Fibroblast of upper back skin (primary cell): ENCODE measurements at places on chromosomes 2 and 18.

- DNase-seq: no peak
Measured at GRCh38 chr2:85578243-85579180, 1.1 kb downstream of the VAMP8 start.

DNA sequence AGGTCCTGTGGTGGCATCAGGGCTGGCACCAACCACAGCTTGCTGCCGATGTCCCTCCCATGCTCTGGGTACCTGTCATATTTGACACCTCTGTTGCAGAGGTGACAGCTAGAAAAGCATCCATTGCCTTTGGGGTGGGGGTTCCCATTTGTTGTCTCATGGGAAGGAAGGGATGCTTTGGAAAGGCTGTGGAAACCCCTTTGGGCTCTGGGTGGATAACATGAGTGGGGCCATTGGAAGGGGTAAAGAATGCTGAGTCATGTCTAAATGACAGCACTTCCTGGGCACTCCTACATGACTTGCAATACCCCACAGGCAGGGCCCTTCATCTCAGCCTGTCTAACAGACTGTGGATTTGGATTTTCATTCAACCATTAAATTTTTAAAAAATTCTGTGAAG lies 27.8 kb downstream of the CTIF start:
- no peak for DNase-seq

- DNase-seq: no peak
Measured at GRCh38 chr2:207155516-207156444, 10.0 kb downstream of the KLF7 start.

GRCh38 chr2:25957743-25958142 lies 24.6 kb downstream of the KIF3C start:
- no peak for DNase-seq

DNA sequence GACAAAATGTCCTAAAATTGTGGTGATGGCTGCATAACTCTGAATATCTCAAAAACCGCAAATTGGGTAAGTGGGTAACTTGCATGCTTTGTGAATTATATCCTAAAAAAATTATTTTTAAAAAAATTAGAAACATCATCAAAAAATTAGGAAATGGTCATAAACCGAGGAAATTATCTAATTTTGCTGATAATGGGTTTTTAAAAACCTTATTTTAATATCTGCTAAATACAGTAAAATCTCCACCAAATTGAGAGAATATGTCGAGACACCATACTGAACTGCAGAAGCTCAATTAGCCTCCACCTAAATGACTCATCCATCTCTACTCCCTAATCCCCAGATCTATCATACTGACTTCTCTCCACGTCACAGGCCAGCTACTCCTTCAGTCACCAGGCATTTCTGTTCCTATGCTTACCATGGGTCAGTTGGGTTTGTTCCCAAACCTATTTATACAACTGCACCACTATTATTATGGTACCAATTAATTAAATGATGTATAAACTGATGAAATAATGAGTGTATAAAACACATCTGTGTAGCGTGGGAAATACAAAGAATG lies 36.1 kb downstream of the SPIRE1 start:
- DNase-seq: peak; percentile 80

GRCh38 chr2:240619506-240620148 lies 5.7 kb upstream of the GPR35 start:
- DNase-seq: no peak

DNA sequence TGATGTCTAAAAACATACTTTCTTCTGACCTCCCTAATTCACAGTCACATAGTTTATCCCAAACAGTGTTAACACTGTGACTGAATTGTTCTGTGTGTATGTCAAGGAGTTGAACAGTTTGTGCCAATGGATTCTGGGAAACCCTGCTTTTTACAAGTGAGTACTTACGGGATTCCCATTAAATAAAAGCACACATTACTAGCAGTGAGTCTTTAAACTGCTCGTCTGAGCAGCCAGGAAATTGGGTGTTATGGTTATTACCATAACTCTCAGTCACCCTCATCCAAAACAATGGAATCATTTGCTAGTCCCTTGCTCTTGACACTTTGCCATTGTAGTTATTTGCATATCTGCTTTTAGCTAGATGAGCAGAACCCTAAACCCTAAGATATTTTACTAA lies 209.1 kb downstream of the ZNF385B start:
- no peak for DNase-seq

GRCh38 chr2:205177546-205177945 lies 504.8 kb upstream of the NRP2 start:
- no peak for DNase-seq
